ENCODE measurements at places on chromosomes 1 and 21.

DNA sequence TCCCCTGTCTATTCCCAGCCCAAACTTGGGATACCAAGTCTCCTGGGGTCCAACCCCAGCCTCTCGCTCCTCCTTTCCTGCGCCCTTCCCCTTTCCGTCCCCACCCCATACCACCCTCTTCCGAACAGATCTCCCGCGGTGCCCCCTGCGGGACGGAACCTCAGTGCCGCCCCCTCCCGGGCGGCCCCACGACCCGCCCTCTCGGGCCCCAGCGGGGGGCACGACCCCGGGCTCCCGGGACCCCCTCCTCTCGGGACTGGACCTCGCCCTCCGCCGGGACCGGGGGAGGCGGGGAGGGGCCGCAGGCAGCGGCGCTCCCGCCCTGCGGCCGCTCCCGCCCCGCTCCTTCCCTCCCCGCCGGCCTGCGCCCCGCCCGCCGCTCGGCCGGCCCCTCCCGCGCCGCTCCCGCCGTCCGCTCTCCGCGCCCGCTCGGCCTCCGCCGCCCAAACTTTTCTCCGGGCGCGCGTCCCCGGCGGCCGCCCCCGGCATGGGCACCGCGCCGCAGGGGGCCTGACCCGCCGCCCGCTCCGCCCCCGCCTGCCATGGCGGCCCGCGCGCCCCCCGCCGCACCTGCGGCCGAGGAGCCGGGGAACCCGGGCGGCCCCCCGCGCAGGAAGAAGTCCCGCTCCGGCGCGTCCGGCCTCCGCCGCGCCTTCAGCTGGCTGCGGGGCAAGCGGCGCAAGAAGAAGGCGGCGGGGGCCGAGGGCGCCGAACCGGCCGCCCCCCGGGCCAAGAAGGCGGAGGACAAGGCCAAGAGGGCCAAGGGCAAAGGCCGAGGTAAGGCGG is 39.0 kb upstream of the SYNC start:
- no peak for DNase-seq

DNA sequence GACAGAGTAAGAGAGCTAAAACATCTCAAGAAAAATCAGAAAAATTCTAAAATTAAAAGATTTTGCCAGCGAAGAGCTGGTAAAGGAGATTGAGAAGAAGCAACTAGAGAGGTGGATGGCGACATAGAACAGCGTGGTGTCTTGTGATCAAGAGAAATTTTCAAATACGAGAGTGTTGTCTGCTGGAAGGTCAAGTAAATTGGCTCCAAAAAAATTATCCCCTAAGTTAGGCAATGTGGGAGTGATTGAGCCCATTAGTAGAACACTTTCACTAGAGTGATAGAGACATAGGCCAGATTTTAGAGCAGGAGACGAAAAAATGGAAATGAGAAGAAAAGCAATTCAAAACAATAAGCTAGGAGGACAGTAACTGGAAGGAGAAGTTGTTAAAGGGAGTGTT is 94.3 kb upstream of the MPC2 start:
- DNase-seq, result no peak

DNA sequence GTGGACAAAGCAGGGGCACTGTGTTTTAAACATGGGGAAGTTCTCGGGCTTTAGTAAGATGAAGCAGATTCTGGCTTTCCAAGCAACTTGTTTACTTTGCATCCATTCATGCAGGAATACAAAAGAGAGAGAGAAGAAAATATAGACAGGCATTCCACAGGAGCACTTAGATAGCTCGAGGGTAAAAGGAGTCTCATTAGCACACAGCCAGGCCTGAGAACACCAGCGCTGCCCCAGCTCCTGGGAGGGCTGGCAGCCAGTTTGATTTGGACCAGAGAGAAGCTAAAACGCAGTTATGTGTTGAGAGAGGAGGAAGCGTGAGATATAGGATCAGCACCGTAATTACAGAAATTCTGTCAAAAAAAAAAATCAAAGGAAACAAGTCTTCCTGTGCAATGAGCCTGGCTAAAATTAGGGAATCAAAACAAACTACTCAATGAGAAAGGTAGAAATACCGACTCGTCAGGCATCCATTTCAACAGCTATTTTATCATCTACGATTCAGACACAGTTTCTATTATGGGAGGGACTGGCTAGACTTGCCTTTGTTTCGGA is 68.2 kb downstream of the CLSTN1 start:
- no peak for DNase-seq

DNA sequence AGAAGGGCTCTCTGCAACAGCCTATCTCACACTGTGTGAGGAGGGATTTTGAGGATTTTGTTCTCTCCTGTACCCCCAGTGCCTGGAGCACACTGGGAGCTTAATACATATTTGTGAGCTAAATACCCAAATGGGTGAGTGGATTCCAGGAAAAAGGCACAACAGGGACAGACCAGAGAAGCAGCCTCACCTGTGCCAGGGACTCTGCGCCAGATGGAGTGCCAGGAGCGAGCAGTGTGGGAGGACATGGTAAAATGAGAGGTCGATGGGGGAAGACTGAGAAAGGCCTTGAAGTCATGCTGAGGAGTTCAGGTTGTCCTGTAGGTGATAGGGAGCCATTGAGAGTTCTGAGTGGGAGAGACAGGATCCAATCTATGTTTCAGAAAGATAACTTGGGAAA is 11.0 kb upstream of the KCNA2 start:
- DNase-seq, result no peak

- DNase-seq, result no peak
Observed at GRCh38 chr21:46567348-46567747, 37.5 kb downstream of the S100B start.

GRCh38 chr21:45590246-45590725 is 48.0 kb upstream of the SLC19A1 start:
- peak; percentile 44 for DNase-seq

- no peak for DNase-seq
Observed at GRCh38 chr1:81432654-81433109, 368.1 kb upstream of the ADGRL2 start.

DNA sequence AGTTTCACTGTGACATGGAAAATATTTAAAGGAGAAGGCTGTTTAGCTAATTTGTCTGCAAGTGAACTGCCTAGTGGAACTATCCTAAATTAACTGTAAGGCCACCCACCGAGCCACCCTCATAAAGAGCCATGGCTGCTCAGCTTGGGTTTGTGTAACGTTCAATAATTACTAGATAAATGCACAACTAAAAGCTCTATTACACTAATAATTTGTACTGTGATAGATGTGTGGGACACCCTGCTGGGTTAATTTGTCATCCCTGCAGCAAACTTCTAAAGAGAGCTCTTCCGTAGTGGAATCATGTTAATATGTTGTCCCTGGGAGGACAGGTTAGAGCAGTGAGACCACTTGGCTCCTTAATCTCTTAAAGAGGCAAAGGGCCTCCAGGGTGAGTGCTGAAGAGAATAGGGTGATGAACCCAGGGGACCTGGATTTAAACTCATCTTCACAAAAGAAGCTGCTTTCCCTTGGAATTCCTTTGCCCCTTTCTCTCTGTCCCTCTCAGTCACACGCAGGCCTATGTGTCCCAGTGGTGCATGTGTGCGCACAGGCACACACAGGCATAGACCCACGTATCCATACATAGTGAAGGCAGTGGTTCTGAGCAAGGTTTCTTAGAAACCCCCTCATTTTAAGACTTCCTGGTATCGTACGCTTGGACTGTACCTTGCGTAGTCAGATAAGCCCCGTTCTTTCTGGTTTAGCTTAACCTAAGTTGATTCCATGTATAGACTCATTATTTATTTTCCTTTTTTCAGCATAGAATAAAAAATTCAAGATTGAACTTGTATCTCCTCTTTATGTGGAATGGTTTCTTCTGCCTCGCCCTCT is 310.3 kb downstream of the NFIA start:
- no peak for DNase-seq

DNA sequence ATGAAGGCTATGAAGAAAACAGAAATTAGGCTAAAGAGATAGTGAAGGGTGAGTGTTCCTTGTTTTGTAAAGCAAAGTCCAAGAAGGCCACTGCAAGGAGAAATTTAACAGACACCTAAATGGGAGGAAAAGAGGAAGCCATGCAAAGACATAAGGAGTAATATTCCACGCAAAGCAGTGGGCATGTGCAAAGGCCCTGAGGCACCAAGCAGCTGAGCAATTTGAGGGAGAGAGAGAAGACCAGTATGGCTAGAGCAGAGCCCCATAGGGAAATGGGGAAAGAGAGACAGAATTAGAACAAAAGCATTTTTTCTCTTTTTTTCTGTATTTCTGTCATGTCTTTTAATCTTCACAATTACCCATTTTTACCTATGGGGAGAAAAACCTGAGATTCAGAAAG is 154.1 kb downstream of the TPR start:
- DNase-seq, result no peak

- peak; percentile 56 for DNase-seq
Observed at GRCh38 chr1:175887981-175888428, 144.6 kb upstream of the TNR start.

- no peak for DNase-seq
Observed at GRCh38 chr21:41526478-41527087, 18.6 kb upstream of the TMPRSS2 start.

- DNase-seq, result no peak
Observed at GRCh38 chr1:204081164-204081790, 8.4 kb downstream of the SOX13 start.

DNA sequence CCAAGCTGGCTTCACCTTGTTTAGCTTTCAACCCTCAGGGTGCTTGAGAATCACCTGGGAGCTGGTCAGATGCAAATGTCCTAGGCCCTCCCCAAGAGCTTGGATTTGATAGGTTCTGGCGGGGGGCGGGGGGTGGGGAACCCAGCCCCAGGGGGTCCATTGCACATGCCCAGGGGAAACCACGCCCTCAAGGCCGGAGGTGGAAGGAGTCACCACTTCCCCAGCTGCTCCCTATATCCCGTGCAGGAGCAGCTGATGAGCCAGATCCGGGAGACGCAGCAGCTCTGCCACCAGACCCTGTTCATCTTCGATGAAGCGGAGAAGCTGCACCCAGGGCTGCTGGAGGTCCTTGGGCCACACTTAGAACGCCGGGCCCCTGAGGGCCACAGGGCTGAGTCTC is 5.8 kb downstream of the TOR3A start:
- DNase-seq, result no peak

GRCh38 chr1:212167098-212167497 is 118.1 kb upstream of the PPP2R5A start:
- peak; percentile 14 for DNase-seq

DNA sequence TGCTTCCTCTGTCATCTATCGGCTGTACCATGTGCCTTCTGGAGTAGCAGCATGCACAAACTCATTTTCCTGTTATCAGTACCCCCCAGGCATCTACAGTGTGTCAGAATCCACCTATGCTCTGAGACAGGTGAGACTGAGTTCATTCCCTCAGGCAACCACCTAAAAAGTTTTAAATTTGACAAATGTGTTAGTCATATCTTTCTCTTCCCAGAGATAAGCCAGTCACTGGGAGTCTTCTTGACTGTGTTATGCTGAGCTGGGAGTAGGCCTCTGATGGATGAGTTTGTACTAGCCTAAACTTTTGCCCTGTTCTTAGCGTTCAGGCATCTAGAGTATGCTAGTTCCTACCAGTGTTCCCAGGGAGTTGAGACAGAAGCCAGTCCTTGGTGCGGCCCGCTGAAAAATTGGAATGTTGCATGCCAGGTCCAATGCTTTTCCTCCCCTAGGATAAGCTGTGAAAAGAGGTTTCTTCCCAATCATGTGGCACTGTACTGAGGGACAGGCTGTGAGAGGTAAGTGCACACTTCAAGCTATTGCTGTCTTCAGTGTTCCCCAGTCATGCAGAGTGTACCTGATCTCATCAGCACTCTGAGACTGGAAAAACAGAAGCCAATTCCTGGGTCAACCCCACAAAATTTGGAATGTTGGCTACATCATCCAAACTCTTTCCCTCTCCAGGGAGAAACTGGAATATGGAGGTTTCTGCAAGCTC is 1202.3 kb downstream of the NCAM2 start:
- no peak for DNase-seq

DNA sequence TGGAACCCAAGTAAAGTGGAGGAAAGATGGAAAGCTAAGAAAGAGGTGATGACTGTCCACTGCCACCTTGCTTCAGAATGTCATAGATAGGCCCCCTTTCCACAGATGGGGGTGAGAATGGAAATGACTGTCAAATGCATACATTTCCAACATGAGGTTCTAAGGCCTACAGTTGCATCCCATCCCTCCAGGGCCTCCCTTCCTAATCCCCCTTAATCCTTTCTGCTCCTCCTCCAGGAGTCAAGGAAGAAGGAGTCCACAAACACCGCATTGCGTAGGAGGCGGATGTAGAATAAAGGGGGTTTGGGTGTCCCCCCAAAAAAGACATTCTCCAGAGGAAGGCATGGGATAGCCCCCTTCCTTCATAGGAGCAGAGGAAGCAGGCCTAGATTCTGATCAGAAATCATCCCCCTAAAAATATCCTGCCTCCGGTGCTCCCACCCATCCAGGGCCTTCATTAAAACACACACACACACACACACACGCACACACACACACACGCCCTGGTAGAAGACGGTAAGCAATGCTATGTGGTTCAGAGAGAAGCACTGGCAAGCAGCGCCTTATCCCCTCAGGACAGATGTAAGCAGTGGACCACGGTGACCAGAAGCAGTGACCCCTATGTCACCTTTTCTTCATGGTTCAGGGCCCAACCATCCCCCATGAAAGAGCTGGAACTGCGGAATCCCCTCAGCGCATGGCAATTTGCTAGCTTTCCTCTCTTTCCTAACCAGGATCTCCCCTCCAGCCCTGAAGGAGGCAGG is 2.0 kb downstream of the SV2A start:
- no peak for DNase-seq

- DNase-seq, result no peak
Observed at GRCh38 chr21:44929242-44929798, 8.6 kb upstream of the ITGB2 start.

GRCh38 chr1:110130113-110130591 is 17.9 kb downstream of the UBL4B start:
- DNase-seq, result no peak

DNA sequence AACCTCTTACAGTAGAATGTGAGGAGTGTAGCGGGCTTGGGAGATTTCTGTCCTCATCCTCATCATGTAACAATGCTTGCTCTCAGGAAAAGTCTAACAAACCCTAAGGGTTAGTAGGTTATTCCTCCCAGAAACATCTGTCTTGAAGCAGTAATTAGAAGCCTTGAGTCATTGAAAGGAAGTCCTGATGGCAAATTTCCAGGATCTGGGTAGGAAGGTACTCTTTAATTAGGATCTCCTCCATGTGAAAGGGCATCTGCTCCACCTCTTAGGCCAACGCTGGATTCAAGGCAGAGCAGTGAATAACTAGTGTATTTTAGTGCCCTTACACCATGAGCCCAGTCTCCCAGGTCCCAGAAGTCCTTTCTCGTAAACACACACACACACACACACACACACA is 106.6 kb upstream of the BARHL2 start:
- DNase-seq, result no peak

DNA sequence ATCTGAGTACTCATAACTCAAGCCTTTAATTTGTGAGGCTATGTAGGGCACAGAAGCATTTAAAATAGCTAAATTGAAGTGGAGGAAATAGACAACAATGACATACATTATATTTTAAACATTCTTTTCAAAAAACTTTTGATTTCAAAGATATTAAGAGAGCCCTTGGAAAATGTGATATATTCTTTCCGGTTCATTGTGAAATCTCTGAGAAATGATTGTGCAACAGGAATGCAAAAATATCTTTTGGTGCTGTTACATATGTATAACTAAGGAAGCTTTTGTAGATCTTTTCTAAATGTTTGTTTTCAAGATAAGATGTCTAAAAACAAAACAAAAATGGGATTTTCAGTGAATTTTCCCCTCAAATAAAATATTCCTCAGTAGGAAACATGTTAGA is 185.2 kb downstream of the LEPR start:
- no peak for DNase-seq

Data from mucosa of gallbladder (tissue), 1 donor.